SK-N-SH treated with all-trans-retinoic acid at 6 μM for 48 hours (cell line): ENCODE measurements at places on chromosomes 3 and 15.

- ATAC-seq: no peak
These were observed 408.7 kb downstream of the SHQ1 start for GRCh38 chr3:72439321-72440183.

GRCh38 chr3:182122779-182123178 is 411.1 kb downstream of the SOX2 start:
- no peak for ATAC-seq

- ATAC-seq: no peak
These were observed 103.3 kb downstream of the SNRK start for GRCh38 chr3:43389388-43390254.

DNA sequence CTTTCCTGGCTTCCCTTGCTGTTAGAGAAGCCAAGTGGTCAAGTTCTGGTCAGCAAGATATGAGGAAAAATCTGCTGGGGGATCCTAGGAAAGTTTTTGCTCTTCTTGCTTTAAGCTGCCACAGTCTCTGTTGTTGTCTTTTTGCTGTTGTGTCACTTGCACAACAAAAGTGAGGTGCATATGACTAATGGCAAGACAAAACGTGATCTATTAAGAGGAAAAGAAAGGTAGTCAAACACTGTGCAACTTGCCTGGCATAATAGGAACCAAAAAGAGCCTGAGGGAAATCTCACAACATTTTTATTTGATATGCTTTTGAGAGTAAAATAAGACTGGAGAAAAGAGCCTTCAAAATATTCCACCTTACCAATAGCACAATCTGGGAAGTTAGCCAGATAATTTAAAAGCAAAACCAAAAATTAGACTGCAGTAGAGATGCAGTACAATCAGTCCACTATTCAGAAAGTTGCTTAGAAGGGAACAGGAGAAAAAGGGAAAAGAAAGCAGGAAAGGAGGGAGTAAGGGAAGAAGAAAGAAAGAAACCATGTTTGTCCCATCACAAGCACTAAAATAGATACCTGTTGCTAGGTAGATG is 110.0 kb upstream of the SLC4A7 start:
- ATAC-seq: no peak

DNA sequence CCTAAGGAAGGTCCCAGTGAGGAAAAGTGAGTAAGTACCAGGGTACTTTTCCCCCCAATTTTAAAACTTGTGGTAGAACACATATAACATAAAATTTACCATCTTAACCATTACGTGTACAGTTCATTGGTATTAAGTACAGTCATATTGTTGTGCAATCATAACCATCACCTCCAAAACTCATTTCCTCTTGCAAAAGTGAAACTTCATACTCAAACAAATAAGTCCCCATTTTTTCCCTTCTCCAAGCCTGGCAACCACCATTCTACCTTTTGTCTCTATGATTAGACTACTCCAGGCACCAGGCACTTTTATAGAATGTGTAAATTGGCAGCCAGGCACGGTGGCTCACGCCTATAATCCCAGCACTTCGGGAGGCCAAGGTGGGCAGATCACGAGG is 12.2 kb downstream of the PRC1 start:
- ATAC-seq: no peak

DNA sequence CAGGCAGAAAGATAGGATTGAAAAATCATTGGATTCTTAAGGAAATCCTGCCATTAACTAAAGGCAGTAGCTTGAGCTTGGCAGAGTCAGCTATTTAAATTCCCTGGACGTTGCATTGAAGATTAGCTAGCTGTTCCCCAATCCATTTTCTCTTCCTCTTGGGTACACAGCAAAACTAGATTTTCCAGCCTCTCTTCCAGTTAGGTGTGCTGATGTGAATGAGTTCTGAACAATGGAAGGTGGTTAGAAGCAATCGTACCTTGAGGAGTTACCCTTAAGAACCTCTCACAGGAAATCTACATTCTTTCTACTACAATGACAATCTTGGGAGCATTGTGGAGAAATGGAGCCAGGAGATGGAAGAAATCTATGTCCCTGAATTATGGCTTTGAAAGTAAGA is 383.2 kb upstream of the TBL1XR1 start:
- no peak for ATAC-seq

DNA sequence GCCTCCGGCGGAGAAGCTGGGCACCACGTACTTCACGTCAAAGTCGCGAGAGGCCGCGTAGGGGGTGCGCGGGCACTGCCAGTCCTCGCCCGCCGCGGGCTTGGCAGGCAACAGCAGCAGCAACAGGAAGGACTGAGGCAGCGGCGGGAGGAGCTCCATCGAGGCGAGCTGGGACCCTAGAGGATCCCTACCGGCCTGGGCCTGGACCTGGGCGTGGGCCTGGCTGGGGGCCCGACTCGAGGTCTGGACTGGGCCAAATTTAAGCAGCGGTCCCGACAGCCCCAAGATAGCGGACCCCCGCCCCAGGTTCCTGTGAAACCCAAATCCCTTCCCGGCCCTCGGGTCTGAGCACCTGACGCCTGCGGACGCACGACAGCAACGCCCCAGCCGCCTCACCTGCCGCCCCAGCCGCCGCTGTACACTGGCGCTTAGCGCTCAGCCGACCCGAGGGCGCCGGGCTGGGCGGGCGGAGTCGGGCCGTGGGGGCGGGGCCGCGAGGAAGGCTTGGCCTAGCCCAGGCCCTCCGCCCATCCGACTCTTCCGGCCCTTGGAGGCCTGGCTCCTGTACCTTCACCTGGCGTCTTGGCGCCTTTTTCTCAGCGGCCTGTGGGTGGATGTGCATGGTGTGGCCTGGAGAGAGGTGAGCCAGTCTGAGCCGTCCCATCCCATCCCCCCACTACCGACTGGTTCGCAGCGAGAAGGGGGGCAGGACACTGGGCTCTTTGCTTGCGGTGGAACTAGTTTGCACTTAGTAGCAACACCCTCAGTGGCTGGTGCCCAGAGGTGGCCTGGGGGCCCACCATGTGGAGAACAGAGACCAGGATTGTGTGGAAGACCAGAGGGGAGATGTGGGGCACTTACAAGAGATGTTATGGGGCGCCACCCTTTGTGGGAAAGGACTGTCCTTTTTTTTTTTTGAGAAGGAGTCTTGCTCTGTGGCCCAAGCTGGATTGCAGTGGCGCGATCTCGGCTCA is at the start of gene MST1R:
TSS of gene MST1R (minus strand) at position 423 of the 974 bp plus-strand sequence. CDS start at position 159, 264 bp downstream.
- no peak for ATAC-seq
